ENCODE measurements at places on chromosomes 12 and 14.

DNA sequence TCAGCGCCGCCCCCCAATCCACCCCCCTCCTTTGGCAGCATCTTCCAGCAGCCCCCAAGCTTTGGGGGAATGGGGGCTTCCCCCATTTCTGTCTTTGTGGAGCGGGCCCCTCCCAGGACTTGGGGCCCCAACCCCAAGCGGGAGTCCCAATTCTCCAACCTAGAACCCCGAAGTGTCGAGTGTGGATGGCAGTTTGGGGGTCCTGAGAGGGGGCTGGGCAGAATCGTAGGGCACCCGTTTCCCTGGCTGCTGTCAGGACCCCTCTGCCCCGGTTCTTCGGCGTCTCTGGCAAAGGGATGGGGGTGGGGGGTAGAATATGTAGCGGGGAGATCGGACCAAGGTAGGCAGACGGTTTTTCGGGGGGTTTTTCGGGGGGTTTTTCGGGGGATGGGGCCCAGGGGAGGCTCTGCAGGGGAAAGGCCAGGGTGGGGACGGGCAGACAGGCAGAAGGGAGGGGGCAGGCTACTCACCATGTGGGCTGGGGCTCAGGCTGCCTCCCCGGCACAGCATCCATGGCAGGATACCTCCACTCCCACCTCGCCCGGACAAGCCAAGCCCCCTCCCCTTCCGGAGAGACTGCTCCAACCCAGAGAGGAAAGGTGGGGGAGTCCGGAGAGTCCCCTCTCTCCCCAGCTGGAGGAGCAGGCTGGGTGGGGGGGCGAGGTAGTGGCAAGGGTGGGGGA is 739 bp downstream of the JPH4 start:
- no peak for DNase-seq

DNA sequence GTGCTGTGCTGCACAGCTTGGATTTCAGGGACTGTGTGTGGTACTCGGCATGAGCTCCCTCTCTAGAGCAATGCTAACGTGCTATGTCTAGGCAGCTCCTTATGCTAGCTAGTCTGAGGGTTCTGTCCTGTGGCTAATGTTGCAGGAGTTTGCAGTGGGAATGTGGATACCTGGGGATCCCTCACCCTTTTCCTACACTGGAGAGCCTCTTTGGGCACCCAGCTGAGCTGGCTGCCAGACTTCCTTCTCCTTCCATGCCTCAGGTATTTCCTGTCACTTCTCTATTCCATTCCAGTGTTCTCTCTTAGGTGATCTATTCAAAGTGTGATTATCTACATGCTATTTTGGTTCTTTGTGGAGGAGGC is 64.9 kb downstream of the FBXO33 start:
- DNase-seq: no peak

GRCh38 chr12:68959143-68959858 is 26.3 kb upstream of the CPM start:
- DNase-seq: no peak

- DNase-seq: no peak
These were observed 11.3 kb downstream of the SLC25A29 start for GRCh38 chr14:100294963-100295330.

- no peak for DNase-seq
These were observed 21.3 kb upstream of the ZFP36L1 start for GRCh38 chr14:68814238-68814538.

DNA sequence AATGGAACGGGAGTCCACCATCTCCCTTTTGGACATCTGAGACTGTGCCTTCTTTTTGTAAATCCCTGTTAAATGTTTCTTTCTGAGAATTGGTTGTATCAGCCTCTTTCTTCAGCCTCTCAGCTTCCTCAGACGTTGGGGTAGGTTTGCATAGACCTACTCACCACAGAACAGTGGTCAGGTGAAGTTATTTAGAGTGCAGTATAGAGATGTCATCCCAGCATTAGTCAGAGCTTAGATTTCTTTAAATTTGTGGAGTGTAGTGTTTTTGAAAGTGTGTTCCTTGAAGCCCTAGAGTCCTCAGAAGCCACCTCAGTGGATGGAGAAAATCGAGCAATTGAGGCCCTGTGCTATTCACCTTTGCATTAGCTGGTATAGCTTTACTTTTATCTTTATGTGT is 8.9 kb upstream of the EEA1 start:
- DNase-seq: no peak

GRCh38 chr12:19588951-19589350 is 149.7 kb downstream of the AEBP2 start:
- no peak for DNase-seq

- no peak for DNase-seq
These were observed 132.7 kb upstream of the USP15 start for GRCh38 chr12:62127516-62127915.

- DNase-seq: no peak
These were observed 11.7 kb upstream of the KCNA5 start for GRCh38 chr12:5031958-5032357.

GRCh38 chr12:124553862-124554428 is 13.5 kb downstream of the NCOR2 start:
- no peak for DNase-seq

DNA sequence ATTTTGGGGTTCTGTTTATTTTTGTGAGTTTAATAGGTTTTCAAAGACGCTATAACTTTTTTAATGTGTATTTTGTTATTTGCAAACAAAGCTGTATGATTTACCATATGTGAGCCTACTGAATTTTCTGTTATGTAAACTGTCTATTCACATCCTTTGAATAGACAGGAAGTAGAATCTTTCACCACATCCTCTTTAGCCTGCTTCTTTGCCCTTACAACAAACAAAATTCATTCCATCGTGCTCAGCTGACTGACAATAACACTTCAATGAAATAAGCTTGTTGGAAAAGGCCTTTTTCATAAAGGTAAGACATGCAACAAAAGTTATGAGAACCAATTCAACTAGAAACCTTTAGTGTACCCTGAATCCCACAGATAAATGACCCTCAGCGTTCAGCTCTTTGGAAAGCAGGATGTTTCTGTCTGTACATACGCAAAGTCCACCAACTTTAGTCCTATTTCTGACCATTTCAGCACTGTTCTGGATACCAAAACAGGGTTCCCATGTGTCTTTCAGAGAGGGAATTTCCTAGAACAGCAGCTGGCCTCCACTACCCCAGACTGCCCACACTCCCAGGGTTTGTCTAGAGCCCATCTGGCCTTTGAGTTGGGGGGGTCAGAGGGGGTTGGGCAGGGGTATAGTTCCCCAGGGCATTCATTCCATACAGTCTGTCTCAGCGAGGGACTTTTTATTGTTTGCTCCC is 71.3 kb downstream of the DUSP6 start:
- DNase-seq: no peak

DNA sequence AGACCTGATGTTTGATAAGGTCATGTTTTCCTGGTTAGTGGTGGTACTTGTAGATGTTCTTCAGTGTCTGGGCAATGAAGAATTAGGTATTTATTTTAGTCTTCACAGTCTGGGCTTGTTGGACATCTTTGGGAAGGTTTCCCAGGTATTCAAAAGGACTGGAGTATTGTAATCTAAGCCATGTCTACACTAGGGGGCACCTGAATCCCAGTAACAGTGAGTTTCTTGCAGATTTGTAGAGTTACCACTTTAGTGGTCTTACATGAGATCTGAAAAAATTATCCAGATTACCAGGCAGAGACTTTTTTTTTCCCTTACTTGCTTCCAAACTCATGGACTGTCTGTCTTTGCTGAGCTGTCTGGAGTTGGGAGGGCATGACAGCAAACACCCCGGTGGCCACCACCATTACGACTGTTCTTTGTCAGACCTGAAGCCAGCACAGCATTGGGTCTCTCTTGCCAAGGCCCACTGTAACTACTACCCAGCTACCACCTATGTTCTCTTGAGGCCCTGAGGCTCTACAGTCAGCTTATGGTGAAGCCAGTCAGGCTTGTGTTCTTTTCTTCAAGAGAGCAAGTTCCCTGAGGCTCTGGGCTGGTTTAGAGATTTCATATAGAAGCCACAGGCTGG is 820.7 kb upstream of the FBXO33 start:
- DNase-seq: no peak

DNA sequence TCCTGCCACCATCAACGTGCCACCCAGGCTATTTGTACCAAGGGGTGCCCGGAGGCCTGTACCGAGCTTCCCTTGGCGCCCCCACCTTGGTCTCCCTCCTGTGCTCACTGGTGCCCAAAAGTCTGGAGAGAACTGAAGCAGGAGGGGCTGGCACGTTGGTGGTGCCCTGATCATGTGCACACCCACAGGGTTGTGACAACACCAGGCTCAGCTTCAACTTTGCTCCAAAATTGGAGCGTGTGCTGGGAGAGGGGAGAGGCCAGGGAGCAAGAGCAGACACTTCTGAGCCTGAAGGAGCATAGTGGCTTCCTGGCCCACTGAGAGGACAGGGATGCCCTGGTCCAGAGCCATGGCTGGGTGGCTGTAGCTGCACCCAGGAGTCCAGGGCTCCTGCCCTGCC is 13.0 kb upstream of the LPCAT3 start:
- DNase-seq: no peak

DNA sequence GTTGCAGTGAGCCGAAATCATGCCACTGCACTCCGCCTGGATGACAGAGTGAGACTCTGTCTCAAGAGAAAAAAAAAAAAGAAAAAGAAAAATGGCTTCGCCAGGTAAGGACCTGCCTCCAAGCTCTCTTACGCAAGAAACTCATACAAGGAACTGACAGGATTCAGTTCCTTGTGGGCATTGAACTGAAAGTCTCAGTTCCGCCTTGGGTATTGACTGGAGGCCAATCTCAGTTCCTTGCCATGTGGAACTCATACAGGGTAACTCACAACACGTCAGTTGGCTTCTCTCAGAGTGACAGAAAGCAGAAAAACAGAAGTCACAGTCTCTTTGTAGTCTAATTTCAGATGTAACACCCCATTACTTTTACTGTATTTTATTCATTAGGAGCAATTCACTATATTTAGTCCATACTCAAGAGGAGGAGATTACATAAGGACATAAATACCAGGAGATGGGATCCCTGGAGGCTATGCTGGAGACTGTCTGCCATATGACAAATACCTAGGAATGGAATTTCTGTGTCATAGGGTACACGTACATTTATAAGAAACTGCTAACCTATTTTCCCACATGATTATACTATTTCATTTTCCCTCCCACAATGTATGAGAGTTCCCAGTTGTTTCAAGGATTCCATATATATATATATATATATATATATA is 11.4 kb upstream of the NOPCHAP1 start:
- DNase-seq: no peak

GRCh38 chr14:60222820-60223219 is 26.2 kb upstream of the PPM1A start:
- DNase-seq: no peak

GRCh38 chr14:66495218-66496098 is 9.3 kb downstream of the CCDC196 start:
- DNase-seq: peak; percentile 45

- DNase-seq: no peak
These were observed 4.0 kb downstream of the SSH1 start for GRCh38 chr12:108853426-108853825.

GRCh38 chr12:58502841-58503240 is 417.5 kb downstream of the LRIG3 start:
- DNase-seq: no peak

DNA sequence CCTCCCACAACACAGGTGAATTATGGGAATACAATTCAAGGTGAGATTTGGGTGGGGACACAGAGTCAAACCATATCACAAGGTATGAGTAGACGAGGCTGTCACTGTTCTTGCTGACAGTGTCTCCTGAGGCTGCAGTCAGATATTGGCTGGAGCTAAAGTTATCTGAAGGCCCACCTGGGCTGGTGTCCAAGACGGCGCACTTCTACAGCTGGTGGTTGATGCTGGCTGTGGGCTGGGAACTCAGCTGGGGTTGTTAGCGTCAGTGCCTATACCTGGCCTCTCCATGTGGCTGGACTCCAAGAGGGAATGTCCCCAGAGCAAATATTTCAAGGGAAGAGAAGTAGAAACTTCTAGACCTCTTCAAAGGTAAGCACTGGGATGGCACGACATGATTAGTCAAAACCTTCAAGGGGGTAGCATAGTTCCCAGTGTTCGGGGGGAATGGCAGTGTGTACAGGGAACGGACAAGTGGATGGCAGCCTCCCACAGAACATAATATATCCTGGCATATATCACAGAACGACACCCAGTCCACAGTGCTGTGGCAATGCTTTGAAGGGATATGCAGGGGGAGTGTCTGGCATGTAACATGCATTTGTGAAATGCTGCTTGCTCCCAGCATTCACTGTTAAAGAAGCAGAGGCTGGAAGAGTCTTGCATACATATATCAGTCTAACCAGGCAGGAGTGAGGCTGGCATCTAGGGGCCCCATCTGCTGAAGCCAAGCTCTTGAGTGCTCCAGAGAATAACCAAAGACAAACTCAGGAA is 126.7 kb upstream of the RFLNA start:
- no peak for DNase-seq

DNA sequence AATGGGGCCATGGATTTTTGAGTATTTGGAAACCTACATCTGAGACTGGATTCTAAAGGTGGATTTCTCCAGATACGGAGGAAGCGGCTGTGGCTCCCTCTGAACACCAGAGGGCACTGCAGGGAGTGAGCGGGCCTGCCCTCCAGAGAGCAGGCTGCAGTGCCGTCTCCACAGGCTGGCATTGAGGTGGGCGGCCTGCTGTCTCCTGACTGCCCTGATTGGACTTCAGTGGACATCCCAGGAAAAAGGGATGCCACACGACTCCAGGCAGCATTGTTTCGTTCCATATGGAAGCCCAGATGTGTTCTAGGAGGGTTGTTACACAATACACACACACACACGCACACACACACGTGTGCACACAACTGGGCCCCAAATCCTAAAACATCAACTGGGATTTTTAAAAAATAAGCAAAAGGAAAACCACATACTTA is 20.9 kb upstream of the ANO2 start:
- peak; percentile 48 for DNase-seq

GRCh38 chr12:57093415-57094207 is 4.7 kb downstream of the NAB2 start:
- DNase-seq: peak; percentile 74

DNA sequence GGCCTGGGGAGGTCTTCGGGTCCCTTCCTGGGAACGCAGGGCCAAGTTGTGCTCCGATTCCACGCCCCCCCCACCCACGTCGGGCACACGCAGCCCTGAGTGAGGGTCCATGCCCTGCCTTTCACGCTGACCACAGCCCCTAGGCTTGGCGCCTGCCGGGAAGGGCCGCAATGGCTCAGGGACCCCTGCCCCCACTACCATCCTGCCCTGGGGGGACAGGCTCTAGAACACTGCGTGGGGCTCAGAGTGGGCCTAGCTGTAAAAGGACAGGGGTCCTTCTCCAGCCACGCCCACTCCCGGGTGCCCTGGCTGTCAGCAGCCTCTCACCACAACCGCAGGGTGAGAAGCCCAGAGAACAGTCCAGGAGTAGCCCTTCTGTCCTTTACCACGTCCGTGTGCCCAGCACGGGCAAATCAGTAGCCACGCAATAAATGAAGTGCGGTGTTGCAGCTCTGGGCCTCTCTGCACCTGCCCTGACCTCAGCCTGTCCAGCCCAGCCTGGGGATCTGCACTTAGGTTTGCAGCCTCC is 9.4 kb upstream of the GPR68 start:
- DNase-seq: no peak

DNA sequence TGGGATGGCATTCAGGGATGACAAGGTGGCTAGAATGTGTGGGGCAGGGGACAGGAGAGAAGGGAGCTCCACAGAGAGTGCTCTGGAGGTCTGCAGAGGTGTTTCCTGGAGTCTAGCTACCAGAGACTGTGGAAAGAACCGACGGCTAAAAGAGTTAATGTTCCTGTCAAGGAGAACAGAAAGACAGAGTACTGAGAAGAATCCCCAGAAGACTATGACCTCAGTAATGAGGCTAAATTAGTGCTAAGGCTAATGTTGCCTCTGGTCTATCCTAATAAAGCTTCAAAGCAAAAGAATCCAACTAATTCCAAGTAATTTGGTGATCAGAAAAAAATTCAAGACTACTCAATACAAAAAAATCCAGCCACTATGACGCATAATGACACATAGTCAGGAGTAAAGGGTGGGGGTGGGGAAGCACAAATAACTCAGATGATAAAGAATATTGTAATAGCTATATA is 44.7 kb downstream of the FERMT2 start:
- DNase-seq: no peak
